ENCODE measurements at places on chromosomes 2 and 18.

- no peak for DNase-seq
These were observed 2.4 kb upstream of the SERPINB10 start for GRCh38 chr18:63905361-63905760.

DNA sequence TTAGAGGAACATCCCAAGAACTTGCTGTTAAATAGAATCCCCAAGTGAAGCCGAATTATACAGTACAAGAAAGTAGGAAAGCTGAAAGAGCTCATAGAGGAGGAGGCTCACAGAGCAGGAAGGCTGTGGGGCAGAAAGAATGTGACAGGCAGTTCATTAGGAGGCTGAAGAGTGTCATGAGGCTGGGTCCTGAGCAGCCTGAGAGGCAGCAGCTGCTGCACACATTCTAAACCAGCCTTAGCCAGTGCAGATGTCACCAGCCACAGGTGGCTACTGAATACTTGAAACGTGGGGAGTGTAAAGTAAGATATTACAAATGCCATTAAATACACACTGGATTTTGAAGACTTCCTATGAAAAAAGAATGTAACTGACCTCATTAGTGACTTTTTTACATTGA, 490.2 kb upstream of the KLHL29 start:
- no peak for DNase-seq

DNA sequence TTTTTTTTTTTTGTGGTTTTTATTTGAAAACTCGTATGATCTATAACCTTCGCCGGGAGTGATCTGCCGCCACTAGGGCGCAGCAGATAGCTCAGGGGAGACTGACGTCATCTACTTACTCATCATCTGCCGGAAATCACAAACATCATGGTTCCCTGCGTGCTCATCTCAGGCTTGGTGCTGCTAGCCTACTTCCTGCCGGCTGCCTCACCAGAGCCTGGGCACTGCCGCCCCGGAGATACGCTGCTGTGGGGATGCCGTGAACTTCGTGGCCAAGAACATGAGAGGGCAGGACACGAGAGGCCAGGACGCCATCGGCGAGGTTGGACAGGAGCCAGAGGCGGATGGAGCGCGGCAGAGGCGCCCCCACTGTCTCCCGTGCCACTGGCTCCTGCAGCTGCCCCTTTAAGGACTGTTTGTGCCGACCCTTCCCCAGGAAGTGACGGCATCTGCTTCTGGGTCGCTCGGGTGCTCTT, 68.8 kb downstream of the DOK6 start:
- no peak for DNase-seq

DNA sequence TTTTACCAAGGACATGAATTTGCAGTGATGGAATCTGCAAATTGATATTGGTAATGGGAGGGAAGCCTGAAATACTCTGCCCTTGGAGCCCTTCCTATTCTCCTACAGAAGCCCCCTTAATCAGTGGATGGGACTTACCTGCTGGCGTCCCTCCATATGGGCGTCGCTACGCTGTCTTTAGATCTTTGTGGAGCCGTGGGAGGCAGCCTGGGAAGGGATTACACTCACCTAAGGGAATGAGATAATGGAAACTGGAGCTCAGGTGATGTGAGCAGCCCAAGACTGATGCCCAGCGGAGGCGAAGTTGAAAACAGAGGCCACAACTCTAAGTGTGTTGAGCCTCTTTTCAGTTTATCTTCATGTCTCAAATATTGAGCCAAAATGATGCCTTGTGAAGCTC, 306.6 kb downstream of the MYCN start:
- no peak for DNase-seq

GRCh38 chr2:224190234-224190935, 151.3 kb upstream of the SERPINE2 start:
- DNase-seq: no peak

DNA sequence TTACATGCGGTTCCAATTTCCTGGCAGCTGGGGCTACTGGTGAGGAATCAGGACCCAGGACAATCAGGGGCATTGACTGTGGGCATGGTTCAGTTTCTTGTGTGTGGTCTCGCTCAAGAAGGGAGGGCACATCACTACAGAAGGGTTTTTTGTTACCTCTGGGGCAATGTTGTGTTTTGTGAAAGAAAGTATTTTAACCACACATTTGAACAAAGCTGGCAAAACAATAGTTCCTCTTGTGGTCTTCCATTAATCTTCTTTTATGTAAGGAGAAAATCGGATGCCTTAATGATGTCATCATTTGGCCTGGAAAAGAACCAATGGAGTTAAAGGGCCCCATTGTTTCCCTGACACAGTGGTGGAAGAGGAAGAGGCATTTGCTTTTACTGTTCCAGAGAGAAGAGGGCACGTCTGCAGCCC, 197.4 kb downstream of the SH3BP4 start:
- DNase-seq: no peak

DNA sequence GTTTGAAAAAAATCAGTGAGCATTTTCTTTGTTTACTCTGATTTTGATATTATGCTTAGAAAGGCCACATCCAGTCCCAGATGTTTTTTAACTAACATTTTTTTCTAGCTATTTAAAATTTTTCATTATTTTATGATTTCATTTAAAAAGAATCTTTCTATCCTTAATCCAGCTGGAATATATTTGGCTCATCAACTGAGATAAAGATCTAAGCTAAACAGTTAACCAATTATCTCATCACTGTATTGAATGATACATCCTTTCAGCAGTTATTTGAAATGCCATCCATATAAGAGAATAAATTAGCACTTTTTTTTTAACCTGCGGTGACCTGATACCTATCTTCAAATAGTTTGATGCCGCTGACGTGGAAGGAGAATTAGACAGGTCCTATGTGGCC, 245.5 kb upstream of the COPS8 start:
- DNase-seq: no peak

DNA sequence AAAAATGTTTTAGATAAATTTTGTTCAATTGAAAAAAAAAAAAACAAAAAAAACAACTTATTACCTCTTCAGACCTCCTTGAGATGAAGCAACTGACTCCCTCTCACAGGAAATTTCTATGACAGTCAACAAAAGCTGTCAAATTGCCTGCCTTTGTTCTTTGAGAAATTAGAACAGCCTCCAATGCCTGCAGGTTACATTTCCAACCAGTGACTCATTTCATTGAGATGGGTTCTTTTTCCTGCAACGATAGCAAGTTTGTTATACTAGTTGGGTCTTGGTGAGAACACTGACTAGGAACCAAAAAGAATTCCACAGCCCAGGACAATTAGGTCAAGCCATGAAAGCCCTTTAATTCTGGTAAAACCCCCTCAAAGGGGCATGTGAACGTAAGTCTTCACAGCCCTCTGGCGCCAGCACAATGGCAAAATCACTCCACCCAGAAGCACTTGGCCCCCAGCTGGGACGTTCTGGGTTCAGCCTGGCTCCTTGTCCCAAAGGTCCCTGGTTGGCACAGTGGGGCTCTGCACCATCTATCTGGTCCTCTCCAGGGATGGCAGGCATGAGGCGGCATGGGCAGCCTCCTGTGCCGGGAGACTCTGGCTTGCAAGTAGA, 87.0 kb downstream of the SPP2 start:
- no peak for DNase-seq

- DNase-seq: no peak
These were observed 18.3 kb downstream of the ARHGEF33 start for GRCh38 chr2:38907743-38908562.

DNA sequence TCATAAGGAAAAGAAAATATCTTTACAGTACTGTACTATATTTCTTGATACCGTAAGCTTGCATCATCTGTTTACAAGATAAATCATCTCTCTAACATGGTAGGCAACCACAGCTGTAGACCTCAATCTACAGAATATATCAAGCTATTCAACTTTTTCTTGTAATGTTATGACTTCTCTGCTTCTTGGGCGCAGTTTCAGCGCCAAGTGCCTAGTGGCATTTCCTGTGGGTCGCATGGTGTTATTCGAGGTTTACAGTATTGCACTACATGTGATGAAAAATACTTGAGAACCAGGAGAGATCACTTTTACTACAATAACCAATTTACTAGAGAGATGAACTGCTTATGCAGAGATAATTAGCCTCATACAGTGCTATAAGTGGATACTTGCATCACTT, 34.0 kb upstream of the SESTD1 start:
- DNase-seq: no peak

DNA sequence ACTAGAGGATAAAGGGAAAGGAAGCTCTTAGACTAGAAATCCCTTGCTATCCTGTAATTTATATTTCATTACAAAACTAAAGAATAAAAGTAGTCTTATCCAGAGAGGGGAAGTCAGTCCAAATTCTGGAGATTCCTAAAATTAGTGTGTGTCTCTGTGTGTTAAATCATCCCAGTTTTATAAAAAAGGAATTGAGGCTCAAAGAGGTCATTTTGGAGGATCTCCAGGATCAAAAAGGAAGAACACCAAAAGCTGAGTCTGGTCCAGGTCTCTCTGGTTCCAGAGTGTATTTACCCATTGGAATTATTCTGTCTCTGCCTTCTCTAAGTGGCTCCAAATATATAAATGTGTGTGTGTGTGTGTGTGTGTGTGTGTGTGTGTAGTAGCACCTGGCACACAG, 166.7 kb downstream of the NRXN1 start:
- DNase-seq: no peak

DNA sequence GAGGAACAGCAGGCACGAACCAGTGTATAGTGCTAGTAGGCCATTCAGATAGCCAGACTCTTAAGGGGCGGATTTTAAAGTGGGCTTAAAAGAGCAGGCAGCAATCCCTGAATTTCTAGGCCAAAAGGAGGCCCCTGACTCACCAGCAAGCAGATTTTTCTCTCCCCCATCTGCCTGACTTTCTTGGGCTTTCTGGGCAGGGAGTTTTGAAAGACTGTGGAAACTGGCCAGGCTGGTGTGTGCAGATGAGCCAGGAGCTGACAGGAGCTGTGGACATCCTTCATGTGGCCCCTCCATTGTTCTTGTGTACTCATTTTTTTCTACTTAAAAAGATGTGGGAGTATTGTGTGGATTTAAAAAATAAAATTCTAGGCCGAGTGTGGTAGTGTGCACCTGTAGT, 59.0 kb downstream of the GLI2 start:
- no peak for DNase-seq

DNA sequence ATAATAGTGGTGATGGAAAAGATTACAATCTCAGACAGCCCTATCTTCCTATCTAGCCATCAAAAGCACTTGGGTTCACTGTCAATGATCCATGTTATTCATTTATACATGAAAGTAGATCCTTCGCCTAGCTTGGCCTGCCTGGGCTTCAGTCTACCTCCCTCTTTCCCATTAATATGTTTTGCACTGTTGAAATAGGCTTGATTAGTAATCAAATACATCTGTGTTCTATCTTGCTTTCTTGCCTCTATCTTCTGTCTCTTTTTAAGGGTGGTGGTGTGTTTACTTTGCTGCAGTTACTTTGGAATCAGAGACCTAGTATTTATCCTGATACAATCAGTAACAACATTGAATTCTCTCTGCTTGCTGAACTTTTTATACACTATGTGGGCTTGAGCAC, 521.2 kb downstream of the TNS1 start:
- no peak for DNase-seq

DNA sequence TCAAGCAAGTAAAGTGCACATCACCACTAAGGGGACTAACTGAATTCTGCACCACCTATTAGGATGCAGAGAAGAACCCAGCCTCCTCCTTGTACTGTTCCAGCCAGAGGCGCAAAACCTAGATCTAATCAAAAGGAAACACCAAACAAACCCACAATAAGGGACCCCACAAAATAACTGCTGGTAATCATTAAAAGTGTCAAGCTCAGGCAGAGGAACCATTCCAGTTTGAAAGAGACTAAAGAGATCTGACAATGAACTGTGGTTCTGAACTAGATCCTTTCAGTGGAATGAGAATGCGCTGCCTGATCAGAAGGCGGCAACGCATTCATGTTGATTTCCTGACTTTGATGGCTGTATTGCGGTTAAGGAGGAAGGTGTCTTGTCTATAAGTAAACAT, 16.8 kb downstream of the HDLBP start:
- DNase-seq: no peak

DNA sequence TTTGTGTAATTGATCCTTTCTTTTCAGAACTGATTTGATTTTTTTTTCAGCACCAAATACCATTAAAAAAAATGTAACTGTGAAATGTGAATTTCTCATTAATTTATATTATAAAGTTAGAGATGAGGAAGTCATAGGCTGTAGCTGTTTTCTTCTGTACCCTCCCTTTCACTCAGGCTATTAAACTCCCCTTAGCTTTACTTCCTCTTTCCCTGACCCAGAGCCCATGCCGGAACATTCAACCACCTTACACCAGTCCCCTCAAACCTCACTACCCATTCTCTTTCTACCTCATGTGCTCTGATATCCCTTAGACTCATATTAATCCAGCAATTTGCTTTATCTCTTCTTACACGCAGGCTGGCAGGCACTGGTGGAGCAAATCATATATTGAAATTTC, 12.4 kb downstream of the GALNT5 start:
- no peak for DNase-seq

DNA sequence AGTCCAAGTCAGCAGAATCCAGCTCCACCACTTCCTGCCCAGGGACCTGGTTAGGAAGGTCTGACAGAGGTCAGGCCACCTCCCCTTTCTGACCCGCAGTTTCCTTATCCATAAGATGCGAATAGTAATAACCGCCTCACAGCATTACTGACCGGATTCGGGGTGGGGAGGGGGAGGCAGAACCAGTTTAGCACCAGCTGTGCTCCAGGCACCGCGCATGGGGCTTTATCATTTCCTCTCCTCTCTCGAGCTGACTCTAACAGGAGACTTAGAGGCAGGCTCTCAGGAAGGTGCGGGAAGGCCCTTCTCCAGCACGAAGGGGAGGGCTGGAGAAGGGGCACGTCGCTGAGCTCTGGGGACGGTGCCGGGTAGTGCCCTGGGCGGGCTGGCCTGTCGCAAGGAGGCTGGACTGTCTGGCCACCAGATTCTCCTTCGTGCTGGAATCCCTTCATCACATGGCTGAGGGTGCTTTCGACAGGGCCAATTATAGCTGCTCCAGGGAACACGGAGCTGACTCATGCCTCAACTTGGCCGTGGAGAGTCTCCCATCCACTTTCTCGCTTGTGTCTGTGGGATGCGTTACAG, 5.7 kb downstream of the EHD3 start:
- no peak for DNase-seq

- DNase-seq: no peak
These were observed 158.9 kb downstream of the VAPA start for GRCh38 chr18:10072671-10073175.

DNA sequence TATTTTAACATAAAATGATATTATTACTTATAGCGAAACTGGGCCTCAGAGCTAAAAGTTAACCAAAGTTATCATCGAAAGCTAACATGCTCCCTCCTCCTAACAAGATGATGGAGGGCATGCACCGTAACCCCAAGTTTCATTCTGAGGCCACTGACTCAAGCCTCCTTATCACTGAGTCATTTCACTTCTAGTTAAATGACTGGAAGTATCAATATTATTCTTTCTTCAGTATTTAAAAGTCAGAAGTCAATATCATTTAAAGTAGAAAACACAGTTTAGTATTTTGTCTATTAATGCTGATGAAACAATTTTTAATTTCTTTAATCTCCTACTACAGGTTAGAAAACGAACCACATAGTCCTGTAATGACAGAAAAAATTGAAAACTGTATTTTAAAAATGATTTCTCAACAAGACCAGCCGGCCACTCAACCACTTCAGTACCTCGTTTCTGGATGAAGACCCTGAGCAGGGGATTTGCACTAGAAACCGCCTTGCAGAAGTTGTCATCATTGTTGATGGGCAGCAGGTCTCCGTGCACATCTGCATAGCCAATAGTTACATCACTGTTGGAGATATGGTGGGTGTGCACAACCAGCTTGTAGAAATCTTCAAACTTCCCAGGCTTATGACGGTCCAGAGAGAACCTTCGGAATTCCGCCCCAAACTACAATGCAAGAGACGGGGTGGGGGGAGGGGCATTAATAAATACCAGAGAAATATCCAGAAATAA, 44.9 kb downstream of the PARD6G start:
- no peak for DNase-seq
